ENCODE measurements at places on chromosomes 2 and 18.

- no peak for DNase-seq
Observed at GRCh38 chr18:41783065-41783818, 171.8 kb upstream of the PIK3C3 start.

- no peak for DNase-seq
Observed at GRCh38 chr2:56292951-56293350, 109.2 kb downstream of the CCDC85A start.

DNA sequence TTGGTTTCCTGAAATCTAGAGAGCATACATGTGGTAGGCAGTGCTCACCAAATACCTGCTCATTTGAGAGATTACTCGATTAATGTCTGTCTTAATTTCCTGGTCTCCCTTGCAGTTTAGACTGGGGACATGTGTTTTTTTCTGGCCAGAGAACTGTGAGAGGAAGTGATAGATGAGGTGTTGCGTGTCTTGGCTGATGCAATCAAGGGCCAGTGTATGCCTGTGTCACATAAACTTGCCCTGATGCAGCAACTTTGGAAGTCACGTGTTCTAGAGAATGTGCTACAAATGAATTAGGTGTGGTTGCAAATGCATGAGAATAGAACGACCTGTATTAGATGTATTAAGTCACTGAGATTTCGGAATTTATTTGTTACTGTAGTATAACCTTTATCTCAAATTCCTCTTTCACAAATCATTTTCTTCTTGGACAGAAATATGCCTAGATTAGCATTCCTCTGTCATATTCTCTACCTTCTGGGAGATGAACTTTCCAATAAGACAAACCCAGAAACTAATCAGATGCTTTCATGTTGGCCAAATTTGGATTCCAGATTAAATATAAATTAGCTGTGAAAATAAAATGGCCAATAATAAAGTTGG, 9.9 kb upstream of the IL1A start:
- DNase-seq = peak; percentile 51

- DNase-seq = no peak
Observed at GRCh38 chr18:57141208-57142129, 5.4 kb upstream of the BOD1L2 start.

DNA sequence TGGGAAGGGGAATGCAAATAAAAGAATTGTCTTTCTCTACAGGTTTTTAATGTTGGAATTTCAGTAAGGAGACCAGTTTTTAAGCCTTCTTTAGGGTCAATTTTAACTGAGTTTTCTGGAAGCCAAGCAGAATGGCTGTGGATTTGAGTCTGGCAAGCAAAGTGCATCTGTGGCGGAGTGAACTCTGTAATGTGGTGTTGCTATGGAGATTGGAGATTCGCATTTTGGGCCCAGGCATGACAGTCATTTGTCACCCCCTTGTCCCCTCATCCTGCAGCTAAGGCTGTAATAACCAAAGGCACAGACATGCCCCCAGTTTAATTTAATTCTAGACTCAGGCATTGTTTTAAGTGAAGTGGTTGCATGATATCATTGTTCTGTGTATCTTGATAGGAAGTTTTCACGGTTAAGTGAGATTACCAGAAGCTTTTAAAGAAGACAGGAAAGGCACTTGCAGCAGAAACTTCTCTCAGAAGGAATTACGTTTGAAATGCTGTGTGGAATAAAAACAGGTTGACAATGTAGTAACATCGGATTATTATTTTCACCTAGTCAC, 30.6 kb downstream of the ARMC9 start:
- DNase-seq = peak; percentile 49

DNA sequence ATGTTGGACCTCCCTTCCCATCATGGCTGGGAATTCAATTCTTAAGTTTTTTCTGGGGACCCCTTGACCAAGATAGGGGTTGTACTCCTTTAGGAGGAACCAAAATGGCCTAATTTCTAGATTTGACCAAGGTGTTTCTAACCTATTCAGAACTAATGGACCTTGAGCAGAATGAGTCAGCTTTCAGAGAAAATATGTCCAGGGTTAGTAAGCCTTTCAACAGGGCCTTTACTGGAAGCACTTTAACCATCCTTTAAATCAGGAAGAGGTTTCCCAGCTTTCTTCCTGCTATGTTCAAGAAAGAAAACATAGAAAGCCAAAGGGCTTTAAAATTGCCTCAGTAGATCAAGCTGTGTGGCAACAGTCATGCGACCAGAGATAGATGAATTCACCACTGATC, 1184.9 kb upstream of the ACVR2A start:
- no peak for DNase-seq

DNA sequence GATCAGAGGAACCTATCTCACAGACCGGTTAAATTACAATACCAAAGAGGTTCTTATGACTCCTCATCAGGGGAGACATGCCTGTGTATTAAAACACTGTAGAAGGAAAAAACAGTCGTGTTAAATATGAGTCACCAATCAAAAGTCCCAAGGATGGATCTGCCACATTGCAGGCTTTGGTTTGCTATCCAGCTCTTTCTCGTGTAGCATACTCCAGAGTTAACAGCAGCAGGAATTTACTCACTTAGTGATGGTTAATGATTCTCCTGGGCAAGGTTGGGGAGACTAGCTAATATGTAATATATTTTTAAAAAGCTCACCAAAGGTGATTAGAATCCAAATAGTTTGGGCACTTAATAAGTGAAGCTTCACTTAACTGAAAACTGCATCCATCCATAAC, 109.7 kb downstream of the MBD5 start:
- DNase-seq = peak; percentile 93

DNA sequence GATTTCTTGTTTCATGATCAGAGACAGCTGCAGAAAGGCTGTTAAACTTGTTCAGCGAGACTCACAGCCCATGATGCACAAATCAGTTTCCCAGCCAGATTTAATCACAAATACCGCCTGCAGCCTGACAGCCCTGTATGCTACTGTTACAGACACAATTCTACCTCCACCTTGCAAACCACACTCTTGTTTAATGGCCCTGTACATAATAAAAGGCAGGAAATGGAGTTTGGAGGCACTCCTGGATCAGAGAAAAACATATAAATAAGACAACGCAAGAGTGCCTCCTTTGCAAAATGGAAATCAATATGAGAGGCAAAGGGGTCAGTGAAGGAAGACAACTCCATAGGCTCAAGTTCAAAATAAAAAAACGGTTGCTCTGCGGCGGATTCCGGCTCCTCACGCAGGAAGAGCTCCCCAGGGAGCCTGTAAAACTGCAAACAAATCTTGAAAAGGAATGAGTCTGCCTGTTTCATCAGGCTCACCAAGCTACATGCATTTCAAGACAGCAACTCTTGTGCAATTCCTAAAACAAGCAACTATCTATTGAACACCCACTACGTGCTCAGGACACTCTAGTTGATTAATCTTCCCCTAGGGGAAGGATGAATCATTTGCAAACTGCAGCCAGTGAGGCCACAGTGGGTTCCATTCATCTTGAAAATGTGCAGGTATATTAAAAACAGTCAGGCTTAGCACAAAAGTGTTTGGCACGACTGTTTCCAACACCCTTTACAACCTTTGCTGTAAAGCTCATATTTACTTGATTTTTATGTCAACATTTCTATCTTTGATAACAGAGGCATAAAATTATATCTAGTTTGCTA, 37.5 kb downstream of the TBC1D8 start:
- no peak for DNase-seq

GRCh38 chr2:68993660-68994059, 19.2 kb downstream of the GKN1 start:
- DNase-seq = no peak

GRCh38 chr2:212979799-212980198, 171.6 kb downstream of the IKZF2 start:
- DNase-seq = no peak

GRCh38 chr2:37090019-37090477, 5.7 kb downstream of the GPATCH11 start:
- no peak for DNase-seq

DNA sequence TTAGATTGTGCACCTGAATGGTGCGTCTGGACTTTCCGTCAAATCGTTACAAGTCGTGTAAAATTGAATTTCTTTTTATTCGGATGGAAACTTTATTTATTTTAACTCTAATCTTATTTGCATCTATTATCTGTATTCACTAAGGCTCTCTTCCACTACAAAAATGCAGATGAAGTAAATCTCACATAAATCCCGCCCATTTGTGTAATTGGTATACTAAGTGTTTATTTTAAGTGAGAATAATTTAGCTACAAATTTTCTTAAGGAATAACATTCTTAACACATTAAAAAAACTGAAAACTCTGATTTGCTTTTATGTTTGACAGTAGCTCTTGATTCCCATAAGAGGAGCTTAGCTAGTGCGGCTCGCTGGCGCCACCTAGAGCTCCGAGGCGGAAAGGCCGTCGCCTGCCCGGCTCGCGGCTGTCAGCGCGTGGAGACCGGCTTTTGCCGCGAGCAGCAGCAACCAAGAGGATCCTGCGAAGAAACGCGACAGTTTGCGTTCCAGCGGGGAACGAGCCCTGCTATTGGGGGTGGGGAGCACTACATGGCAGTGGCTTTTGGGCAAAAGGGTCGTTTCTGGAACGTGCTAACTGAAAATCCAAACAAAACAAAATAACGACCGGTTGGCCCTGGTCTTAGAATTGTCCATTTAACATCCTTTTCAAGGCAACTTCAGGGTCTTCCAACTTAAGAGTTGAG, 6.7 kb downstream of the SP9 start:
- peak; percentile 54 for DNase-seq

GRCh38 chr2:146634230-146635097, 1210.4 kb upstream of the ACVR2A start:
- DNase-seq = peak; percentile 98

DNA sequence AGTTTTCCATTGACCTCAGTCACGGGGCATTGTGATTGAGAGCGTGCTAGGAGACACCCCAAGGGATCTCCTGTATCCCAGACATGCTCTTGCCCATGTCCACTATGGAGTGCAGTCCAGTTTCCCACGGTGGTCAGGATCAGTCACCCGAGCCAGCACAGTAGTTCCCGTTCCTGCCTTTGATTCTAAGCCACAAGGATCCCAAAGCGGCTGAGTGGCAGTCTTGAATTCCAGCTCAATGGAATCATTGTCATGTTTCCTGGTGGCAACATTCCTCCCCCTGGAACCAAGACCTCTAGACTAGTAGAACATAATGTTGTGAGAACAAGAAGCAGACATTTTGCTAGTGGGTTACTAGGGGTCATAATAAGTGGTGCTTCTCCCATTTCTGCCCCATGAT, 154.3 kb downstream of the SEPTIN10 start:
- DNase-seq = peak; percentile 85

DNA sequence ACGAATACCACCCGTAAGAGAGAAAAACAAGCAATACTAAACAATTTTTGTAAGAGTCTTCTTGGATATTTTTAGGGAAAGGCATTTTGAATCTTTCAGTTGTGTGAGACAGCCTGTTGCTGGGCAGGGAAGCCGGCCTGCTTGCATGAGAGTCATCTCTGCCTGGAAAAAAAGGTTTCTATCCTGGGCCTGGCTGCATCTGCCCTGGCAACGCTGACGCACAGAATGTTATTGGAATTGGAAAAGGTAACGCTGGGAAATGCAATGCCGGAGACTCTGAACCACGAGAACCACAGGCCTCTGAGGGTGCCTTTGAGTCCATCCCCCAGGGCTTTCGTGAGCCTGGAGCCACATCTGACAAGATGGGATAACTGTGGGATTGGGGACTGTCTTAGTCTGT, 17.9 kb upstream of the NPAS2 start:
- no peak for DNase-seq

DNA sequence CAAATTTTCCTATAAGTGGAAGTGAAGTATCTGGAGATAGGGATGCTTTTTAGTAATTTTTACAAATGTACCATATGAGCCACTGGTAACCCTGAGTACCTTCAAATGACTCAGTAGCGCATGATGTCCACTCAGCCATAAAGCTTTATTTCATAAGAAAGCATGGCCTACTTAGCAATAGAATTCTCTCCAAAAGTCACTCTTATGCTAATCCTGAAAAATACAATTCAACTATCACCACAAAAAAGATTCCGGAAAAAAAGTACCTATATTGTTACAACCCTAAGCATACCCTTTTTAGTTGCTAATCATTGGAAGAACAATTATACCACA, 732.2 kb downstream of the SOCS6 start:
- DNase-seq = peak; percentile 19

DNA sequence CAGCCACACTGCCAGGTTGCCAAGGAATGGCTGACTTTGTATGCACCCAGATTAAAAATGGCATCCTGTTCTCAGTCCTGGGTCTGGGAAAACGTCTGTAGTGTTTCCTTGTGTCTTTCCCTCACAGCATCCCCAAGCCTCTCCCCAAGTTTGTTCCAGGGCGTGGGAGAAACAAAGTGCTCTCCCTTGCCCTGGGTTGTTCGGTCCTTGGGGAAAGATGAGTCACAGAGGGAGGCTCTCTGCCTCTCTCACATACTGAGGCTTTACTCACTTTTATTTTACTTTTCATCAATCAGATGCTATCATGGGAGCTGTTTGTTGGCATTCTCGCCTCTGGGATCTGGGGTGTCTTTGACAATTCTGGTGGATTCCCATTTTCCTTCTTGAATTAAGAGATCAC, 492.3 kb downstream of the XIRP2 start:
- no peak for DNase-seq

GRCh38 chr2:235762832-235763598, 269.2 kb downstream of the AGAP1 start:
- no peak for DNase-seq

DNA sequence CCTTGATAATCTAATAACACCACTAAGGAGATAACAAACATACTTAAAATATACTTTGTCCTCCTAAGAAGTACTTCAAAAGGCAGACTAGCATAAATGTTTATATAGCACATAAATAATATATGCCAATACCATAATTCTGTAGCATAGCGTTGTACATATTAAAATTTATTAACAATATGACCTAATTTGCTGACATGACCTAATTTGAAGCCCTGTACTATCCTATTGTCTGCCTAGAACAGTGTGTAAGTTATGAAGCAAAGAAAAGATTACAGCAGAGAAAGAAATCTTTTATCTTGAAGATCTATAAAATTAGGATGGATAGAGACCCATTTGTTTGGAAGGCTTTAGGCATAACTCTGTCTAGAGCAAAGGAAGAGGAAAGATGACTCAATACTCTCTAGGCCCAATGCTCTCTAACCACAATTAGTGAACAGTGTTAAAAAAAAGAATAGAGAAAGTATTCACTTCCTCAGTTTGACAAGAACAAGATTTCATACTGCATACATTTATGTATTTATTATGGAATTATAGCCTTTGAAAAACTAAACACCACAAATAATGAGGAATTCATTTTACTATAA, 231.3 kb downstream of the ZRANB3 start:
- DNase-seq = peak; percentile 4

GRCh38 chr18:36419900-36420531, 122.5 kb downstream of the FHOD3 start:
- DNase-seq = peak; percentile 80

GRCh38 chr2:170227507-170227947, 49.6 kb downstream of the MYO3B start:
- no peak for DNase-seq
